Keratinocyte (primary cell): ENCODE measurements at places on chromosomes 6 and 20.
A peak's percentile ranks its signal among the peaks of the same experiment; 100 is the strongest.

- H3K27ac ChIP-seq: no peak overlapping the region
- H3K36me3 ChIP-seq: peaks cover 2% of the 10 kb centered on the region
- no peaks in the 10 kb centered on the region for H3K4me1 ChIP-seq
- DNase-seq: no peak
Observed at GRCh38 chr6:10771371-10771894, 23.8 kb downstream of the TMEM14B start.

DNA sequence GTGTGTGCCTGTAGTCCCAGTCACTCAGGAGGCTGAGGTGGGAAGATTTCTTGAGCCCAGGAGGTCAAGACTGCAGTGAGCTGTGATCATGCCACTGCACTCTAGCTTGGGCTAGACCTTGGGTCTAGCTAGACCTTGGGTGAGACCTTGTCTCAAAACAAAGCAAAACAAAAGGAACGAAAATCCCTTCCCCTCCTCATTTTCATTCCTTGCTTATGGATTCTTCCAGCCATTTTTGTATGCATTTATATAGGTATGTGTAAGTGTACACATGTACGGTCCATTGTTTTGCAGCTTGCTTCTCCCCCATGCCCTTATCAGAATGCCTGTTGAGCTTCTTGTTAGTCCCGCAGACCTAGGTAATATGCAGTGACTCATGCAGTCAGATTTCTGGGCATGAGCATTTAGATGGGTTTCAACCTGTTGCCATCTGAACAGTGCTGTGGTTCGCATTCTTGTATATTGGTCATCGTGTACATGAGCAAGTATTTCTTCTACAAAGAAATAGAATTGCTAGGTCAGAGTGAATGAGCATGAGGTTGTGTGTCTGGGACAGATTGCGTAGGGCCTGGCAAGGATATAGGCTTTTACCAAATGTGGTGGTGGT is 73.2 kb downstream of the ATRN start:
- peak; percentile 100 for DNase-seq
- H3K27me3 ChIP-seq: no peaks in the 10 kb centered on the region
- peaks cover 34% of the 10 kb centered on the region for H3K4me1 ChIP-seq
- H3K36me3 ChIP-seq: no peaks in the 10 kb centered on the region

DNA sequence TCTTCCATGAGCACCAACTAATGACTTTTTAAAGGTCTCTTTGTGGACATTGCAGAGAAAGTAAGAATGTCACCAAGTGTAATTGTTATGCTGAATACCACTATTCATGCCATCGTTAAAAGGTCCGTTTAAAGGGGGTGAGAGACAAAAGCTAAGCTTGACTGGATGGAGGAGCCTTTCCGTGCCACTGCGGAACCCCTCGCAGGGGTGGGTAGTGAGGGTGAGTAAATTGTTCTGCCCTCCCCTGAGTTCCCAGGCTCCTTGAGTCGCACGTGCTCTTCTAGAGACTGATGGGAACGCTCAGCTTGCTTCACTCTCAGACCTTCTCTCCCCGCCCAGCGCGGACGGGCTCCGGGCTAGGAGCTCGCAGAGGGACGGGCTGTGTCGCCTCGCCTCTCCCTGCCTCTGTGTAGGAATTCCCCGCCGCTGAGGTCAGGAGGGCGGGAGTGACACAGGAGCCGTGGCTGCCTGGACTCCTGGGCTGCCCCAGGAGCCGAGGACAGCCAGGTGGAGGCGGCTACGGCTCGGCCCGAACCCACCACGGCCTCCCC is 314.8 kb upstream of the QKI start:
- no peaks in the 10 kb centered on the region for H3K27me3 ChIP-seq
- no peaks in the 10 kb centered on the region for H3K4me1 ChIP-seq
- DNase-seq: no peak
- H3K27ac ChIP-seq: no peak overlapping the region

- no peak overlapping the region for H3K4me3 ChIP-seq
- DNase-seq: no peak
- H3K27me3 ChIP-seq: no peaks in the 10 kb centered on the region
- no peaks in the 10 kb centered on the region for H3K4me1 ChIP-seq
- no peak overlapping the region for H3K27ac ChIP-seq
Observed at GRCh38 chr6:164252948-164253347, 838.4 kb downstream of the QKI start.

GRCh38 chr20:49288250-49288751 is 10.4 kb upstream of the ZNFX1 start:
- H3K4me3 ChIP-seq: no peak overlapping the region
- H3K27ac ChIP-seq: no peak overlapping the region
- H3K4me1 ChIP-seq: peaks cover 36% of the 10 kb centered on the region

- H3K27ac ChIP-seq: no peak overlapping the region
- H3K27me3 ChIP-seq: no peaks in the 10 kb centered on the region
- H3K4me3 ChIP-seq: no peak overlapping the region
- DNase-seq: no peak
Observed at GRCh38 chr6:3007571-3007970, 7.9 kb downstream of the NQO2 start.

- peak overlapping the region; percentile 97 for H3K27ac ChIP-seq
- H3K4me3 ChIP-seq: peak overlapping the region; percentile 93
- peaks cover 3% of the 10 kb centered on the region for H3K36me3 ChIP-seq
- no peak for DNase-seq
- H3K27me3 ChIP-seq: no peaks in the 10 kb centered on the region
Observed at GRCh38 chr6:20533746-20534294, 437 bp upstream of the CDKAL1 start.

- no peak overlapping the region for H3K4me3 ChIP-seq
- no peaks in the 10 kb centered on the region for H3K36me3 ChIP-seq
- no peak overlapping the region for H3K27ac ChIP-seq
- peaks cover 3% of the 10 kb centered on the region for H3K27me3 ChIP-seq
Observed at GRCh38 chr20:53981130-53981529, 89.3 kb downstream of the BCAS1 start.

GRCh38 chr20:43766385-43766784 is 39.6 kb upstream of the GTSF1L start:
- H3K4me3 ChIP-seq: no peak overlapping the region
- no peaks in the 10 kb centered on the region for H3K36me3 ChIP-seq
- H3K4me1 ChIP-seq: peaks cover 7% of the 10 kb centered on the region

GRCh38 chr6:154341336-154341735 is 15.3 kb downstream of the IPCEF1 start:
- H3K36me3 ChIP-seq: no peaks in the 10 kb centered on the region
- peaks cover 15% of the 10 kb centered on the region for H3K4me1 ChIP-seq
- H3K4me3 ChIP-seq: no peak overlapping the region

DNA sequence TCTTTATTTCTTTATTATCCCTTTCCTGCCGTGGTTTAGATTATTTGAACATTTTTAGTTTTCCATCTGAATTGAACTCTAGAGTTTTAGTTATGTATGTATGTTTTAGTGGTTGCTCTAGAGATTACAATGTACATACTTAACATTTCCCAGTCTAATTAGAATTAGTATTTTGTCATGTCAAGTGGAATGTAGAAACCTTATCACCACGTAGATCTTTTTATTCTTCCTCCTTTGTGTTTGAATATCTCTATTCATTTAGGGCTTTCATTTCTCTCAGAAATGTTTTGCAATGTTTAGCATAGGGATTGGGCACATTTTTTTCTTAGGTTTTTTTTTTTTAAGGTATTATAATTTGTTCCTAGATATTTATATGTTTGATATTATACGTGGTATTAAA is 73.1 kb upstream of the EZR start:
- DNase-seq: no peak
- no peaks in the 10 kb centered on the region for H3K27me3 ChIP-seq
- peaks cover 19% of the 10 kb centered on the region for H3K4me1 ChIP-seq
- no peak overlapping the region for H3K27ac ChIP-seq
- no peaks in the 10 kb centered on the region for H3K36me3 ChIP-seq

DNA sequence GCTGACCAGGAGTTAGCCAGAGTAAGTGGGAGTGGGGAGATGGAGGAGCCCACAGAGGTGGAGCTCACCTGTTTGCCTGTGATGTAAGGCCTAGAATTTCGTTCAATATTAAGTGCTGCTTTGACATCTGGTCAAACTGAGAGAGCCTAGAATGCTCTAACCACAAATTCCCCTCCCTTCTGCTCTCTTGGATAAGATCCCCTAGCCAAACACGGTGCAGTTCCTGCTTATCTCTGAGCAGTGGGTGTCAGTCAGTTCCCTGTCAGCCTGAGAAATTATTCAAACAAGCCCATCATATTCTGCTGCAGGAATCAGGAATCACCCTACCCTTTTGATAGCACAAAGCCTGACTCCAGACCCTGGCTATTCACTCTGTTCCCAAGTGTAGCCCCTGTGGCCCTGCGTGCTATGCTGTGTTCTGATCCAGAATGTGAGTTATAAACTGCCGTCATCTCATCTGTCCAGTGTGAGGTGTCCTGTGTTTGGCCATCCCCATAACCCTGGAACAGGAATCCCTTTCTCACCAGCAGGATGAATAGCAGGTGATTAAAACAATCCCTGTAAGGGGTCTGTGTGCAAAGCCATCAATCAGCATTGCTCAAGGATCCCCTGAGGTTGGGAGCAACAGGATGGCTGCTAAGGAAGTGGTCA is 31.8 kb upstream of the ZNF133 start:
- no peaks in the 10 kb centered on the region for H3K27me3 ChIP-seq
- no peak overlapping the region for H3K4me3 ChIP-seq
- H3K36me3 ChIP-seq: no peaks in the 10 kb centered on the region
- peaks cover 24% of the 10 kb centered on the region for H3K4me1 ChIP-seq
- no peak overlapping the region for H3K27ac ChIP-seq

DNA sequence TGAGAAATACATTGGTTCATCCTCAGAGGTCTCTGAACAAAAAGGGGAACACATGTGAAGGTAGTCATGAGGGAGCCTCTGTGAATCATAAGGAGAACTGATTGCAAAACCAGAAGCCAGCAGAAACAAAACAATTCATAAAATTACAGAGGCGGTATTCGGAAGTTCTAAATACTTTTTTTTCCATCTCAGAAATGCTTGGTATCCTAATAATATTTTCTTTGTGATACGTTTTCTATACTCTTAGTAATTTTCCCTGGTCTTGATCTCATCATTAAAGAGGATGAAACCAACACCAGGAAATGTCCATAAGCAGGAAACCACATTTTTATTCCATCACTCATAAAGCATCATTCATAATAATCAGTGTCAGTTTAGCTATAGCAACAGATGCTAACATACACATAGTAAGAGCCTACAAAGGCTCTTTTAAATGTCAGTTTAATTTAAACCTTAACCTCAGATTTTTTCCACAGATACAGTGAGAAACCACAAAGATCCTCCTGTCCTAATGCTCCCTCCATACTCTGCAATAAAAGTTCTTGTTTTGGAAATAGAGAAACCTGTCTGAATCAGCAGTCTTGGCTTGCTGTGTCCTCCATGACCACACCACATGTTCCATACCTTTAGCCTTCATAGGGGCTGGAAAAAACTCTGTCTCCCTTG is 29.2 kb downstream of the SGK1 start:
- peaks cover 19% of the 10 kb centered on the region for H3K4me1 ChIP-seq
- no peaks in the 10 kb centered on the region for H3K36me3 ChIP-seq
- H3K27me3 ChIP-seq: no peaks in the 10 kb centered on the region
- H3K4me3 ChIP-seq: peak overlapping the region; percentile 6

- H3K4me3 ChIP-seq: no peak overlapping the region
- peaks cover 17% of the 10 kb centered on the region for H3K36me3 ChIP-seq
- H3K27me3 ChIP-seq: peaks cover 3% of the 10 kb centered on the region
- no peak for DNase-seq
Observed at GRCh38 chr6:138406443-138406842, 2.4 kb downstream of the HEBP2 start.

- no peak for DNase-seq
- H3K27me3 ChIP-seq: no peaks in the 10 kb centered on the region
- H3K4me1 ChIP-seq: no peaks in the 10 kb centered on the region
- no peak overlapping the region for H3K27ac ChIP-seq
- H3K4me3 ChIP-seq: no peak overlapping the region
- no peaks in the 10 kb centered on the region for H3K36me3 ChIP-seq
Observed at GRCh38 chr6:165484178-165484889, 174.9 kb upstream of the C6orf118 start.

DNA sequence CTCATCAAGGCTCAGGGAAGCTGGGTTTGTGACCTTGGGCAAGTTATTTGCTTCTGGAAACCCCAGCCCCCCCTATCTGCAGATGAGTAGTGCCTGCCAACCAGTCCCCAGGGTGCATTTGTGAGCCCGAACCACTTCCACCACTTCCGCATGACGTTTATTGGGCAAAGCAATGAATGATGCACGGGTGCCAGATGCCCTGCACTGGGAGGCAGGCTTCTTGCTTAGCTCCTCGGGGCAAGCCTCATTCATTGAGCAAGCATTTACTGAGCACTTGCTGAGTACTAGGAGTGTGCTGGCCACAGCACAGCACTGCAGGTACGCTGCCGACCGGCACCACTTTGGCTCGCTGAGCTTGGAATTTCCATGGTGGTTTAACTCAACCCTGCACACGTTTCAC is 60.2 kb downstream of the GNAS-AS1 start:
- H3K4me1 ChIP-seq: no peaks in the 10 kb centered on the region
- H3K27me3 ChIP-seq: peaks cover 33% of the 10 kb centered on the region
- no peak overlapping the region for H3K4me3 ChIP-seq
- H3K36me3 ChIP-seq: no peaks in the 10 kb centered on the region

- peaks cover 77% of the 10 kb centered on the region for H3K36me3 ChIP-seq
- no peaks in the 10 kb centered on the region for H3K4me1 ChIP-seq
- H3K27me3 ChIP-seq: no peaks in the 10 kb centered on the region
- DNase-seq: no peak
- H3K27ac ChIP-seq: no peak overlapping the region
Observed at GRCh38 chr20:25282034-25282781, 34.3 kb downstream of the PYGB start.

- H3K4me3 ChIP-seq: no peak within 1 kb of the TSS
- H3K4me1 ChIP-seq: no peaks in the 10 kb centered on the region
- DNase-seq: no peak
- peaks cover 68% of the 10 kb centered on the region for H3K27me3 ChIP-seq
- no peaks in the 10 kb centered on the region for H3K36me3 ChIP-seq
Observed at GRCh38 chr20:2692036-2692885, at the start of gene EBF4. EBF4 (plus strand) TSS chr20:2692780; CDS start chr20:2693646, 866 bp downstream.

- H3K27me3 ChIP-seq: no peaks in the 10 kb centered on the region
- no peak overlapping the region for H3K4me3 ChIP-seq
- H3K27ac ChIP-seq: no peak overlapping the region
- DNase-seq: no peak
Observed at GRCh38 chr6:11012976-11013720, 31.0 kb downstream of the ELOVL2 start.

DNA sequence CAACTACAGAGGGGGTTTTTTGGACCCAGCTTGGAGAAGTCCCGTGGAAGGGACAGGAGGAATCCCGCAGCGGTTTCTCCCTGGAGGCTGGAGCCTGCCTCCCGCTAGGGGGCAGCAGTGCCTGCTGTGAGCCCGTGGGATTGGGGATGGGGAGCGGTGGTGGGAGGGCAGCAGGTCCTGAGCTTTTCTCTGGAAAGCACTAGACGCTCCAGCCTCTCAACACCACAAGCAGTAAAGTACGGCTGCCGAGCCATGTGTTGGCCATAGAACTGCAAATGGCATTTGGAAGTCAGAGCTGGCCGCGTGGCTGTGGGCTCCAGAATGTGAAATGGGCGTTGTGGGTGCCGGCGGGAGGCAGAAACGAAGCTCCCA is 47.8 kb downstream of the GMPR start:
- no peaks in the 10 kb centered on the region for H3K36me3 ChIP-seq
- H3K4me1 ChIP-seq: no peaks in the 10 kb centered on the region
- DNase-seq: no peak
- H3K4me3 ChIP-seq: no peak overlapping the region

- H3K27ac ChIP-seq: no peak overlapping the region
- peaks cover 32% of the 10 kb centered on the region for H3K27me3 ChIP-seq
- no peak overlapping the region for H3K4me3 ChIP-seq
- no peak for DNase-seq
Observed at GRCh38 chr20:48197066-48197465, 411.8 kb upstream of the SULF2 start.

GRCh38 chr6:71345476-71346333 is 57.1 kb downstream of the OGFRL1 start:
- no peaks in the 10 kb centered on the region for H3K27me3 ChIP-seq
- no peaks in the 10 kb centered on the region for H3K36me3 ChIP-seq
- no peak overlapping the region for H3K4me3 ChIP-seq
- H3K27ac ChIP-seq: no peak overlapping the region
- DNase-seq: no peak
